Karpas-422 (cell line): ENCODE measurements at places on chromosomes 4 and X. TPM values are rescaled to one million over a fixed set of nuclear protein-coding genes. Genes with fewer than 3 reads are reported as not detected.

GRCh38 chrX:129606918-129607317, 47.8 kb downstream of the APLN start:
- peak; percentile 85 for DNase-seq

DNA sequence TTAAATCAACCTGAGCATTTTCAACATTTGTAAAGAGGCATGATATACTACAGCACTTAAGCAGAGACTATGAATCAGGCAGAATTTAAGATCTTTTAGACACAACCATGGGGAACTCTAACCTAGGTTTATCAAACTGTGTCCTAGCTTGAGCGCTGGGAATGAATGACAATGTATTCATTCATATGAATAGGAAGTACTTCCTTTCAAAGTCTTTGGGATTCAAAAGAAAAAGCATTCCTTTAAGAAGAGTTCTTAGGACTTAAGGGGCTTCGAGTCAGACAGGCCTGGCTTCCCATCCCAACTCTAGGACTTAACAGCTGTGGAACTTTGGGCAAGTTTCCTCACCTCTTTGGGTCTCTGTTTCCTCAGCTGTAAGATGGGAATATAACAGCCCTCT, 104.6 kb downstream of the ANAPC4 start:
- DNase-seq = no peak

DNA sequence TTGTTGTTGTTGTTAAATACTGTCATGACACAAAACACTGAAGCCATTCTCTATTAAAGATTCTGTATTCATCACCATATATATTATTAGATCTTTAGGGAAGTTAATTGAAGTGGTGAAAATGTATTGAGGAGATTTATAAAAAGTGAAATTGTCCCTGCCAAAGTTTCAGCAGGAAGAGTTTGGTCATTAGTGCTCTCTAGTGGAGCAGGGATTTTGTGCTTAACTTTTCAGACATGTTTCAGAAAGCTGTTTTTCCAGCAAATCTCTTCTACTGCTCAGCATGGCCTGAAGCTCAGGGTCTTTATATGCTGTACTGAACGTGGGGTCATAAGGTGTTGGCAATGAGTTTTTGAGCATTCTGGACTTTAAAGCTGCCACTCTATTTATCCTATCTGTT, 36.7 kb upstream of the CXXC4 start:
- no peak for DNase-seq

- no peak for DNase-seq
Measured at GRCh38 chr4:83113429-83113786, 1.1 kb downstream of the PLAC8 start.

GRCh38 chrX:47229427-47229826, 3.4 kb upstream of the USP11 start:
- DNase-seq = no peak

DNA sequence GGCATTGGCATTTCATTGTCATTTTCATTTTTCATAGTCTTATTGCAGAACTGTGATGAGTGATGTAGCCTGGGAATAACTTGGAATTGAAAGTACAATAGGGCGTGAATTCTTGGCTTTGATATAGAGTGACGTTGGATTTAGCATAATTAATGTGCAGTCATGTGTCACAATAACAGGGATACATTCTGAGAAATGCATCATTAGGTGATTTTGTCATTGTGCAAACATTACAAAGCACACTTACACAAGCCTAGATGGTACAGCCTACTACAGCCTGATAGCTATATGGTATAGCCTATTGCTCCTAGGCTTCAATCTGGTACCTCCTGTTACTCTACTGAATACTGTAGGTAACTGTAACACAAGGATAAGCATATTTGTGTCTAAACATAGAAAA, 300.8 kb downstream of the DTHD1 start:
- no peak for DNase-seq

- DNase-seq = peak; percentile 65
Measured at GRCh38 chr4:134935320-134935719, 733.7 kb upstream of the PABPC4L start.

DNA sequence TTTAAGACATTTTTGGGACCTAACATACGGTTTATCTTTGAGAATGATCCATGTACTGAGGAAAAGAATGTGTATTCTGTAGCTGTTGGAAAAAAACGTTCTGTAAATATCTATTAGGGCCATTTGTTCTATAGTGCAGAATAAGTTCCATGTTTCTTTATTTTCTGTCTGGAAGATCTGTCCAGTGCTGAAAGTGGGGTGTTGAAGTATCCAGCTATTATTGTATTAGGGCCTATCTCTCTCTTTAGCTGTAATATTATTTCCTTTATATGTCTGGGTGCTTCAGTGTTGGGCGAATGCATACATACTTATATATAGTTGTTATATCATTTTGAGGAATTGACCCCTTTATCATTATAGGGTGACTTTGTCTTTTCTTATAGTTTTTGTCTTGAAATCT, 24.7 kb downstream of the MAGEC1 start:
- DNase-seq = no peak

DNA sequence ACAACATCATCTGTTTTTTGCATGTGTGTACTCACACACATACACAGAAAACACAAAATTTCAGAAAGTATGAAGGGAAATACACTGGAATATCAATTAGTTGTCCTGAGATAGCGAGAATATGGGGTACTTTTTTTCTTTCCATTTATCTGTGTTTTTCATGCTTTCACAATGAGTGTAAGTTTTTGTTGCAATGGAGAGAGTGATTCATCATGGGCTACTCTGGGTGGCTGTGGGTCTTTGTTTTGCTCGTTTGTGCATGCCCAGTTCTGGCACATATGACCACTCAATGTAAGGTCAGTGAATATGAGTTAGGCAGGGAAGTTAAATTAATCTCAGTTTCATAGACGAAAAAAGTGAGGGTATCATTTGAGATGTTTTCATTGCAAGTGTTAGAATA, 26.9 kb downstream of the XK start:
- DNase-seq = no peak

GRCh38 chr4:184282895-184283654, 65.4 kb upstream of the ENPP6 start:
- peak; percentile 69 for DNase-seq

GRCh38 chr4:15832523-15833451, 54.7 kb downstream of the CD38 start:
- DNase-seq = no peak

GRCh38 chr4:84691170-84691691, 108.3 kb downstream of the CDS1 start:
- DNase-seq = no peak

DNA sequence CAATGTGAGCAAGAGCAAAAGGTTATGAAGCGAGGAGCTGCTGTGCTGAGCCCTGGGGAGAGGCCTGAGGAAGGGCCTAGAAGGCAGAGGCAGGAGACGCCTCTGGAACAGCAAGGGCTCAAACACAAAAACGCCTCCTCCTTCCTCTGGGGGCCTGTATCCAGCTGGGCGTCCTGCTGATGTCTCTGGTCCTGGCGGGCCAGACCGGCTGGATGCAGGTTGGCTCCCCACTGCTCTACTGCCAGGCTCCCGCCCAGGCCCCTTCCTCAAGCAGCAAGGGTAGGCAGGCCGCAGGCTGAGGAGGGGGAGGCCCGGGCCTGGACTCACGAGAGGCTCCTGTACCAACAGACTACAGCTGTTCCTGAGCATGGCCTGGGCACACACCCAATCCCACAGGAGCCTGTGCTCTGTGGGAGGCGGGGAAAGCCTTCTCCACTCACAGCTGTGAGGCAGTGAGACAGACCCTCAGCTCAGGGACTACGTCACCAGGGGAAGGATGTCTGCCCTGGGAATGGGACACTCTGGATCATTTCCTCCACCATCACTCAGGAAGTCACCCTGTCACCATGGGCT, 2.3 kb downstream of the HAUS7 start:
- DNase-seq = no peak

DNA sequence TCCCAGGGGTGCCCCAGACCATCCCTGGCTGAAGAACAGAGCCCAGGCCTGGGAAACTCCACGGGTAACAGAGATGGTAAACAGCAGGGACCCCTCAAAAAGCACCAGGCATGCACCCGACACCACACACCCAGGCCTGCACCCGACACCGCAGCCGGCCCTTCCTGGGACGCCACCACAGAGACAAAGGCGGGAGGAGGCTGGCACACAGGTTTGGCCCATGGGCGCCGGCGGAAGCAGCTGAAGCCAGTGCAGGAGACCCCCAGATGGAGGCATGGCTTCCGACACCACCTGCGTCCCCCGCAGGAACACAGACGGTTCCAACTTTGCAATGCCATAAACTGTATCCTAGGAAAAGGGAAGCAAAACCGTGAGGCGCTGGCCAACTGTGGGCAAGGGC, 22.3 kb downstream of the CTBP1 start:
- DNase-seq = no peak

GRCh38 chr4:74675673-74676279, 118.5 kb downstream of the BTC start:
- peak; percentile 78 for DNase-seq

- DNase-seq = no peak
Measured at GRCh38 chr4:48270951-48271473, 1.4 kb upstream of the TEC start.

DNA sequence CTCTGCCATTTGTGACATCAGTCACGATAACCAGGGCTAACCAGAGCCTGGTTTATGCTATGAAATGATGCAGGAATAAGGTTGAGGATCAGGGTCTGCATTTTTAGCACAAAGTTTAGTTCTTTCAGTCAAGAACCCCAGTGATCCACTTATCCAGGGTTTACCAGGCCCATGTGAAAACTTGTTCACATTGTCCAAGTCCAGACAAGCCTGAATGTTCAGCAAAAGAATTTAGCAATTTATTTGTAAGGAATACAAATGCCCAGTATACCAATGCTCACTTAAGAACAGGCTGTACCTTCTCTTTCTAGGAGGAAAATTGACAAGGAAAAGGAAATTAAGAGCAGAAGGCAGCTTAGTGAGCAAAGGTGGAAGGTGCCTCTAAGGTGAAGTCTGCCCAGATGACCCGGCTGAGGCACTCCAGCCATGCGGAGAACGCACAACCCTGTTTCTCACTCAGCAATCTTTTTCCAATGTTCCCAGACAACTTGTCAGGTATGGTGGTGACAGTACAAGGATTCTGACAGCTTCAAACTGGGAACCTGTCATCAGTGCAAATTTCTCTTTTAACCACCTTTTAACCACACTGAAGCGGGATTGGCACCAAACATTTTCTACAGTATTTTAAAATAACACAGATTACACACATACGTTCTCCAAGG, 54.0 kb downstream of the TBC1D9 start:
- DNase-seq = no peak

DNA sequence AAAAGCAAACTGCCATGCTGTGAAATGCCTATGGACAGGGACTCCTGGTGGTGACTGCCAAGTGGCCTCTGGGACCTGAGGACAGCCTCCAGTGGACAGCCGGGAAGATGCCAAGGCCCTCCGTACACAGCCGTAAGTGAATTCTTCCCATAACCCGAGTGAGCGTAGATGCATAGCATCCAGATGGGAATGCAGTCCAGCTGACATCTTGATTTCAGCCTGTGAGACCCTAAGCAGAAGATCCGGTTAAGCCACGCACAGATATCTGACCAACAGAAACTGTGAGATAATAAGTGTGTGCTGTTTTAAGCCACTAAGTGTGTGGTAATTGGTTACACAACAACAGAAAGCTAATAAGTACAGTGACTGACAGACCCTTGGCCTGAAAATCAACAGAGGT, 55.9 kb downstream of the TMEM156 start:
- no peak for DNase-seq

DNA sequence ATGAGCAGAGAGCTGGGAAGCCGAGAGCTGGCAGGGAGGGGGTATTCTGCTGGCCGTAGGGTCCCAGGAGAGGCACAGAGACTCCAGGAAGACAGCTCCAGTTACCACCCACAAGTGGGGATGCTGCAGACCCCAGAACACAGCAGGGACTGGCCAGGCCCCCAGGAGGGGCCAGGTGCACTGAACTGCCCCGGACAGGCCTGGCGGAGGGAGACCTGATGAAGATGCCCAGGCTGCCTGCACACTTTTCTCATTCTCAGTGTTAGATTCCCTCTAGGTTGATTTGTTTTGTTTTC, 110.8 kb downstream of the CPZ start:
- DNase-seq = no peak

GRCh38 chr4:110165382-110166286, 32.8 kb downstream of the ELOVL6 start:
- peak; percentile 43 for DNase-seq

DNA sequence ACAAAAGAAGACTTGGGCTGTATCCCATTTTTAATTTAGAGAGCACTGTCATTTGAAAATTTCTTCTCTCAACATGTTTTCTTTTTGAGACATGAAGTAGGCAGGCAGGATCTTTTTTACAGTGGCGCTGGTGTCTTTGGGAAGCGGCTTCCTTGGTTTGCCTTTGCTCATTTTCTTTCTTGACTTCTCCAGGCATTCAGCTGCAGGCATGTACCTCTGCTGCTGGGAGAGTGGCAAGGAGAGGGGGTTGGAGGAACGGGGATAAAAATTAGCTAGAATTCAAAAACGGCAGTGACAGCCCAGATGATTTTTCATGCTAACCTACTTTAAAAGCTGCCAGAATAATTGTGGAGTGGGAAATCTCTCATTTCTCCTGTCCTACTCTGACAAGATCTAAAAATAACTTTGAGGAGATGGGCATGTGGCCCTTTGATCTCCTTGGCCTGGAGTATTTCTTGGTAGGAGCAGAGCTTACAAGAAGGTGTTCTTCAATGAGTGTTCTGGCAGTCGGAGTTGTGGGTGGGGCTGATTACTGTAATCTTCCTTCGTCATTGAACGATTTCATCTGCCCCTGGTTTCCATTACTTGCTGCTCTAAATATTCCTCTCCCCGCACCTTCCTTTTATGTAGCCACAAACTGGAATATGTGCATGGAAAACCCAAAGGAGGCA, 54.8 kb downstream of the TBL1X start:
- DNase-seq = no peak

DNA sequence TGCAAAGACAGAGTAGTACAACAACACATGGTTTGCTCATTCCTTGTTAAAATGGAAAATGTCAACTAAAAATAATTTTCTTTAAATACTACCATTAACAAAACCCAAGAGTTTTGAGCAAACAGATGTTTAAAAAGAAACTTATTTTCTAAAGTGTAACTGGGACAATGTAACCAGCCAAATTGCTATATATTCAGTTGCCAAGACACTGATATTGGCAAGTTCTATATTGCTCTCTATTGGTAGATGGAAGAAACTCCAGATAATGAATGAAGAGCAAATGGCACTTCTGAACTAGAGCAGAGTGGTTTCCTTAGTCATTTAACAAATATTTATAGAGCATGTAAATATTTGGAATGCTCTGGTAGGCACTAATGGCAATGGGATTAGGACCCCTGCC, 966.2 kb downstream of the RPA4 start:
- no peak for DNase-seq

DNA sequence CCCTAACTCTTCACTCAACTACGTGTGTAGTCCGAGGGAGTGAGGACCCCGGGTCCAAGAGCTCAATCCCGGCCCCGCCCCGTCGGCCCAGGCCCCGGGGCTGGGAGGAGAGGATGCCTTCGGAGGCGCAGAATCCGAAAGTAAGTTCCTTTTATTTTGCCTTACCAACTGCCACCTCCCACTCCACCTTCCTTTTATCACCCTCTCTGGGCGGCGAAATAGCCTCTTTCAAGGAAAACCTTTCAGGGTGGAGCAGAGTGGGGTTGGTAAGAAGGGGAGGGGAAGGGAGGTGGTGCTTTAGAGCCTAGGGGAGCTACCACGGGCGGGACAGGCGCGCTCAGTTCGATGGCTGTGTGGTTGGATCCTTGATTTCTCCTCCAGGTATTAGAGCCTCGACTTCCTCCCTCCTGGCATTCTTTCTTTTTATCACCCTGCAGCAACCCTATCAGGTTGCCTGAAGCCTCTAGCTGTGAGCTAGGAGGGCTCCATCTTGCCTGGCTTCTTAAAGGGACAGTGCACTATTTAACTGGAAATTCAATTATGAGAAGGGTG, 191.2 kb downstream of the RRAGB start:
- DNase-seq = no peak

Gene SOX3
- total RNA-seq = not detected in 2 replicates

Gene ETDA
- not detected in 2 replicates for total RNA-seq

Gene TRIML2
- total RNA-seq = not detected in 2 replicates

Gene NHS
- 0.15 TPM in 1 of 2 replicates, not detected in the other for total RNA-seq
